ENCODE measurements at places on chromosomes 7 and 10.

DNA sequence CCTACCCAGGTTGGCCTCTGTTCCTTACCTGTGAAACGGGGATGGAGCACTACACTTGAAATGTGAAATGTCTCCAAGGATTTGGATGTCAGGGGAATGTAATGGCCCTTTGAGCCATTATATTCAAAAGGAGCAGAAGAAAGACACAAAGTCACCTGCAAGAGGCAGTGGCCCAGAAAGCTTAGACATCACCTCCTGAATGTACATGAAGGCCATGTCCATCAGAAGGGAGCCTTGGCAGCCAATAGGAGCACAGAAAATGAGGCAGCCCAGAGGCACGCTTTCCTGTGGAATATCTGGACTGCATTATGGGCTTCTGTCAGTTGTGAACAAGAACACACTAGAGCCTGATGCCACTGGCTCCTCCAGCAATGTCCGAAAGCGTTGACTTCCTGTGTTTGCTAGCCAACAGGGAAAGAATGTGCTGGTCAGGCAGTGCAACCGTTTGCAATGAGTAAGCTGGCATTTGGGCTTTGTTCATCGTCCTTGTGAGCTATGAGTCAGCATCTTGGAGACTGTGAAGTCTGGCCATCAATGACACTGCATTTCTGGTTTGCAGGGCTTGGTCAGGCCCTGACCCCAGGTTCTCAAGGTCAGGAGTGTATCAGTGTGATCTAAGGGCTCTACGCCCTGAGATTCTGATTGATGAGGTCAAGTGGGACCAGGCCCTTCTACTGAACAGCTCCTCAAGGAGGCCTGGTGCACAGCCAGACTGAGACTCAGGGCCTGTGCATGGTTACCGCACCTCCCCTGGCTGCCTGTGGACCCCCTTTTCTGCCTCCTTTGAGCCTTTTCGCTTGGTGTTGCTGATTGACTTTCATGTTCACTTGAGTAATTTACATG is 222.4 kb downstream of the RPS24 start:
- DNase-seq, result no peak

DNA sequence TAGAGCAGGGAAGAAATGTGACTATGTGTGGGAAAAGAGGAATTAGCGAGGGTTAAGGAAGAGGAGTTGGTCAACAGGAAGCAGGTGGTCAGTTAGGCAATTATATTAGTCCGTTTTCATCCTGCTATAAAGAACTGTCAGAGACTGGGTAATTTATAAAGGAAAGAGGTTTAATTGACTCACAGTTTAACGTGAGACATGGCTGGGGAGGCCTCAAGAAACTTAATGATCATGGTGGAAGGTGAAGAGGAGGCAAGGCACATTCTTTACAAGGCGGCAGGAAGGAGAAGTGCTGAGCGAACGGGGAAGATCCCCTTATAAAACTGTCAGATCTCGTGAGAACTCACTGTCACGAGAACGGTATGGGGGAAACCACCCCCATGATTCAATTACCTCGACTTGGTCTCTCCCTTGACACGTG is 35.0 kb downstream of the RAMP3 start:
- DNase-seq, result no peak

DNA sequence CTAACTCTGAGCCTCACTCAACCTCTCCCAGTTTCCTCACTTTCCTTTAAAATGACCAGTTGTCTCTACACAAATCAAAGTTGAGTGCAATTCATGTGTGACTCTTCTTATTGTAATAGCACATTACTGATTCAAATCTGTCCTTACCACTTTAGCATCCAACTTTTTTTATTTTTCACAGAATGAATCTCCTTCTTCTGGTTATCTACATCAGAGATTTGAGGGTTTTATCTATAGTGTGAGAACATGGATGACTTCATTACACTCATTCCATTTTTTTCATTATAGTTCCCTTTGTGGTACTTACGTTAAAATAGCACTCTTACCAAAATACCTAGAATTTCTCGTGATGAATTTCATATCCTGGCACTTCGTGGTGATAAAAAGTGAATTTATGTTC is 43.3 kb downstream of the RTKN2 start:
- DNase-seq, result no peak

- no peak for DNase-seq
Measured at GRCh38 chr7:46581268-46581667, 660.2 kb upstream of the IGFBP3 start.

- DNase-seq, result no peak
Measured at GRCh38 chr10:95758351-95759025, 2.5 kb downstream of the ENTPD1 start.

- DNase-seq, result no peak
Measured at GRCh38 chr7:44461387-44461786, 29.1 kb downstream of the NUDCD3 start.

- no peak for DNase-seq
Measured at GRCh38 chr10:119360181-119360921, 153.0 kb downstream of the GRK5 start.

DNA sequence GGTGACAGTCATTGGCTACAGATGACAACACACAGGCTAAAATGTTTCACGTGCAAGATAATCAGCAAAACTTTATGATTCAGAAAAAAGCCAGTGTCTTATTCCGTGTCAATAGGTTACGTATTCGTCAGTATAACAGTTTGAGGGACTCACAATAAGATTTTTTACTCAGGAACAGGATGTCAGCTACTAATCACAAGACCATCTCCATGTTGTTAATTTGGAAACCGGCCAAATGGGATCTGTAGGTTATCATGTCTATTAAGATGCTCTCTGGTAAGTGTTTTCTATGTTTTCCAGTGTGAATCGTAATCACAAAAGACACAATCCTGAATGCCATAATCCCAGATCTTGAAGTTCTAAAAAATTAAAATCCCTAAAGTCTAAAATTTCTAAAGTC is 197.3 kb downstream of the ETV1 start:
- DNase-seq, result no peak

GRCh38 chr7:121383235-121383910 is 12.7 kb downstream of the FAM3C start:
- no peak for DNase-seq

GRCh38 chr10:43684292-43684559 is 35.5 kb upstream of the ZNF32 start:
- no peak for DNase-seq

DNA sequence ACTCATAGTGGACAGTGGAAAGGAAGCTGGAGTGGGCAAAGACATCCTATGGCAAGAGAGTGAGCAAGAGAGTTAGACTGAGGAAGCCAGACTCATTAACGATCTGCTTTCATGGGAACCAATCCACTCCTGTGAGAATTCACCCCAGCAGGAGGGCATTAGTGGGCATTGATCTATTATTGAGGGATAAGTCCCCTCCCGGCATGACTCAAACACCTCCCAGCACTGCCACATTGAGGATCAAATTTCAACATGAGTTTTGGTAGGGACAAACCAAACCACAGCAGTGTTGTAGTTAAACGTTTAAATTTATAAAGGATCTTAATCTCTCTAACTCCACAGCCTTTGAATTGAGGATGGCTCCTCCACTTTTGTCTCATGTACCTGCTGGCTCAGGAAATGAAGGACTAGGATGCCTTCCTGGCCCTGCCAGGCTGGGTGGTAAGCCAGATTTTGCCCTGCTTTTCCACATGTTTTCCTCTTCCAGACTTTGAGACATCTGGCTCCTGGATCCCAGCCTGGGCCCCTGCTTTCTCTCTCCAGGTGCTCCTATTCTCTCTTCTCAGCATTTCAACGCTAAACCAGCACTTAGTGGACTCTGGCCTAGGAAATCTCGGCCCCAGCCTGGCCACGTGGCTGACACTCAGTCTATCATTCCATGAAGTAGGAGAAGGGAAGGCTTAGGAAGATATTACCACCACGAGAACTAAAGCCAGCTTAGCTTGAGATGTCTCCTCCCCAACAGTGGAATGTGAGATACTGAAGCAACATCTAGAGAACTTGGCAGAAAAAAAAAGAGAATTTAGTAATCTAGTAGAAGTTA is 96.5 kb upstream of the PIP4K2A start:
- no peak for DNase-seq

- no peak for DNase-seq
Measured at GRCh38 chr10:3995302-3996210, 210.5 kb upstream of the KLF6 start.

DNA sequence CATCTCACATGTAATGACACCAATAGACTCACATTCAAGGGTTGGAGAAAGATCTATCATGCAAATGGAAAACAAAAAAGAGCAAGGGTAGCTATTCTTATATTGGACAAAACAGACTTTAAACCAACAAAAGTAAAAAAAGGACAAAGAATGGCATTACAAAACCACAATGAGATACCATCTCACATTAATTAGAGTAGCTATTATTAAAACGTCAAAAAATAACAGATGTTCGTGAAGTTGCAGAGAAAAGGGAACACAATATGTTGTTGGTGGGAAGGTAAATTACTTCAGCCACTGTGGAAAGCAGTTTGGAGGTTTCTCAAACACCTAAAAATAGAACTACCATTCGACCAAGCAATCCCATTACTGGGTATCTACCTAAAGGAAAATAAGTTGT is 197.0 kb downstream of the SNX13 start:
- DNase-seq, result no peak

GRCh38 chr10:25177093-25177753 is 2.4 kb downstream of the GPR158 start:
- DNase-seq, result no peak

DNA sequence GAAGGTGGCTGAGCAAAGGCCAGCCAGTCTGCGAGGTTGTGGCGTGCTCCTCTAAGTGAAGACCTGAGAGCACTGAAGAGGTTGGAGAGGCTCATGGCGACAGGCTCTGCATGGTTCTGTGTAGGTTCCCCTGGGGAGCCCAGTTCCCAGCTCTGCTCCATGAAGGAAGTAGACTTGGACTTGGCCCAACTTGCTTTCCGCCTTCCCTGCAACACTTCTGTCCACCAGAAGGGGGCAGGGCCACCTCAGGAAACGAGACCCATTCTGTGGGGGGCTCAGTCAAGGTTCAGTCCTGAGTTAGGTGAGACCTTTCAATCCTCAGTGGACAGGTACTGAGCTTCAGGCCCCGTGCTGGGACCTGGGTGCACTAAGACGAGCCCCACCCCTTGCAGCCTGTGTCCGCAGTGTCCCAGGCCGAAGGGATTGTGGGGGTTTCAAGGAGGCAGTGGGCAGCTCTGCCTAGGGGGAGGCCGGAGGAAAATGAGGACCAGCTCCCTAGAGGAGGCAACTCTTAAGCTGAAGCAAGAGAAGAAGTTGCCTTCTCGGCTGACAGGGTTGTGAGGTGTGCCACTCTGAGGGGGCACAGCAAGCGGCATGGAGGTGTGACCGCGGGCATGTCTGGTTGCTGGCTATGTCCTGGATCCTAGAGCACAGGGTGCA is 15.0 kb upstream of the PCBD1 start:
- no peak for DNase-seq

GRCh38 chr7:94374721-94375566 is 19.8 kb upstream of the COL1A2 start:
- no peak for DNase-seq

- DNase-seq, result no peak
Measured at GRCh38 chr7:96637522-96637921, 72.1 kb downstream of the SEM1 start.

DNA sequence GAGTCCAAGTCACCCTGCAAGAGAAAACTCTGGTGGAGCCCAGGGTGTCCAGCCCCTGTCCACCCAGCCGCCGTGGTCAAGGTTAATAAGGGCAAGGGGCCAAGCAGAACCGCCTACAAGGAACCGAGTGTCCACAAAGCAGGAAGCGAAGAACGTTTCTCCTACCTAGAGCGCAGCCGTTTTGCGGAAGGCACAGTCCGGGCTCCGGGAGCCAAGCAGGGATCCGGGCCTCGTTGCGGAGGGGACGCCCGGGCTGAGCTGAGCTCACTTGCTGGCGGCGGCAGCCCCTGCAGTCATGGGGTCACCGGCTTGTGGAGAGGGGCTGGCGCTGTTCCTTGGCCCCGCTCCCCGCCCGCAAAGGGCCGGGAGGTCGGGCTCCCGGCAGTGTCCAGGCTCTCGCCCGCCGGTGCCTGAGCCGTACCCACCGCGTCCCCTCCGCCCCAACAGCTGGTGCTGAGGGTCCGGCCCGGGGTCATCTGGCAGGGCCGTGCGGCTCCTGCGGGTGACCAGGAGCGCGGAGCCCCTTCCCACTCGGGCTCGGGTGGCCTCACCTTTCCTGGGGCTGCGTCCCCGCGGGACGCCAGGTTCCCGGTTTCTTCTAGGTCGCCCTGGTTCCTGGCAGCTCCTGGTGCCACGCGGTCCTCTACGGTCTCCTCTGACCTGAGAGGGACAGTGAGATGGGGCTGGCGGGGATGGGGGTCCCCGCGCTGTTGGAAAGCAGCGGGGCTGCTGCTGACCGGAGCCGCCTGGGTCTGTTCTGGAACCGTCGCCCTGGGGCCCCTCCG is 14.0 kb upstream of the ZNF273 start:
- no peak for DNase-seq

- no peak for DNase-seq
Measured at GRCh38 chr10:132111121-132111731, 45.5 kb downstream of the JAKMIP3 start.

GRCh38 chr10:69792341-69792740 is 9.4 kb upstream of the COL13A1 start:
- no peak for DNase-seq

DNA sequence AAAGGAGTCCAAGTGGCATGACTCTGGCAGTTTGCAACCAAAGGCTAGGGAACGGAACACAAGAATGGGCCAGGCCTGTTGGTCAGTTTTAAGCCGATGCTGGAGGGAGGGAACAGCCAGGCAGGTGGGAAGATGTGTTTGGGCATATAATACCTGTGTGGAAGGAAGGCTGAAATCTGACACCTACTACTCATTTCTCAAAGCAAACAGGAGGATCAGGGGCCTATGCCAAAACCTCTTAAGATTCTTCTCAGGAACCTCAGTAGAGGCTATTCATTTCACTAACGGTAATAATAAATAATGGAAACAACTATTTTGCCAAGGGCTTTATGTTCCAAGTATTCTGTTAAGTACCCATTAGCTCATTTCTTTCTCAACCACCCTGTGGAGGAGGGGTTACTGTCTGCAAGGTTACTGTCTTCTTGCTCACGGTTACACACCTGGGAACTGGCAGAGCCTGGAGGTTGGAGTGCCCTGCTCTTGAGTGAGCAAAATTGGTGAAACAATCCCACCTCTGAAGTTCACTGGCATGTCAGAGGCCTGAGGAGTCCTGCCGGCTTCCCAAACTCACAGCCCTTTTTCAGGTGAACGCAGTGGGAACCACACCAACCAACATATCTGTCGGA is 35.5 kb downstream of the GOT1 start:
- no peak for DNase-seq

- no peak for DNase-seq
Measured at GRCh38 chr10:132689721-132690360, 96.1 kb downstream of the NKX6-2 start.

GRCh38 chr7:25726781-25727311 is 425.2 kb upstream of the NFE2L3 start:
- DNase-seq, result no peak

- DNase-seq, result no peak
Measured at GRCh38 chr10:130453721-130454542, 317.7 kb downstream of the GLRX3 start.
